SW 1271 (cell line): ENCODE measurements at places on chromosomes 7 and 10.

- no peak for DNase-seq
Observed at GRCh38 chr10:111142092-111142768, 65.4 kb downstream of the ADRA2A start.

DNA sequence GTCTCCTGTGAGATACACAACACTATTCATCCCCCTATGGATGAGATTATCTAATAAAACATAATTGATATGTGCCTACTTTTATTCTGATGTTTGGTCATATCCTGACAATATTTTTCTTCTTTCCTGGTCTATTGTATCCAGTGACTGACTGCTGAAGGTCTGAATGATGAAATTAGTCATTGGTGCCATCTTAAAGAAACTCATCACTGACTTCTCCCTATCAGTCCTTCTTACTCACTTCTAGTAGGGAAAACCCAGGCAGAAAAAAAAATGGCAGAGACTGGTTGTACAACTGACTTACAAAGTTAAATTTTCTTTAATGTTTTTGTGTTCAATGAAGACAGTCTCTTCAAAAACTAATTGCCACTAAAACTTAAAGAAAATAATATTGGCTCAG is 377.4 kb downstream of the HTR7 start:
- DNase-seq, result no peak

DNA sequence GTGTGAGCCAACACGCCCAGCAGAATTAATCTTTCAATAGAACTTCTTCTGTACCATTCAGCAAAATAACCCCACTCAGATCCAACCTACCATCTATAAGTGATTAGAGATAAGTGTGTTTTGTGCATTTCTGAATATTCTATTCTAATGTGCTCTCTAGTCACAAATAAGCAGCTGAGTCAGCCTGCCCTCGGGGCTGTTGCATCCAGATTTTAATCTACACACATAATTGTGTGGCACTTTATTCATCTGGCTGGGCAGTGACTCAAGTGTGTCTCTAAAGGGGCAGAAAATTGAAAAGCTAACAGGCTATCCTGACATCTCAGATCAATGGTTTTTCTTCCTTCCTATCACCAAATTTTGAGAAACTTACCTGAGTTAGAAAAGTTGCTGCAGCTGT is 60.3 kb downstream of the PRR15 start:
- no peak for DNase-seq

DNA sequence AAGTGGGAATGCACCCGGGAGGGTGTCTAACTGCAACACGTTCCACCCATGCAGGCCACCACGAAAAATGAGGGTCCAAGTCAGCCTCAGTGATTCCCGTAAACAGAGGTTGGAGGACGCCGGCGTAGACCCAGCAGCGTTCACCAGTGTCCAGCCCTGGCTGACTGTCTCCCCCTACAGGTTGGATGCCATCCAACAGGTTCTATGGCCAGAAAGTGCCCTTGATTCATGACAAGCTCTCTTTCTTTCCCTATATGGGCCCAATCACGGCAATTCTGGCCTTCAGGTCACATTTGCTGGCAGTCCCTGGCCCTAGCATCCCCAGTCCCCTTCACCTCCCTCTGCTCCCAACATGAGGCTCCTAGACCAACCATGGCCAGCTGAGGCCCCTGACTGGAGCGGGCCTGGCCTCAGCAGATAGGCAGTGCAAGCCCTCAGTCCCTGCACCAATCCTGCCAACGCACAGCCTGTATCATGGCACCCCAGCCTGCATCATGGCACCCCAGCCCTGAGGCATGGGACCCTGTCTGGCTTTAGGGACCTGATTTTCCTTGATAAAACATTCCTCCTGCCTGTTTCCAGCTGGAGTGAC is 227.4 kb downstream of the GRID1 start:
- DNase-seq, result no peak

DNA sequence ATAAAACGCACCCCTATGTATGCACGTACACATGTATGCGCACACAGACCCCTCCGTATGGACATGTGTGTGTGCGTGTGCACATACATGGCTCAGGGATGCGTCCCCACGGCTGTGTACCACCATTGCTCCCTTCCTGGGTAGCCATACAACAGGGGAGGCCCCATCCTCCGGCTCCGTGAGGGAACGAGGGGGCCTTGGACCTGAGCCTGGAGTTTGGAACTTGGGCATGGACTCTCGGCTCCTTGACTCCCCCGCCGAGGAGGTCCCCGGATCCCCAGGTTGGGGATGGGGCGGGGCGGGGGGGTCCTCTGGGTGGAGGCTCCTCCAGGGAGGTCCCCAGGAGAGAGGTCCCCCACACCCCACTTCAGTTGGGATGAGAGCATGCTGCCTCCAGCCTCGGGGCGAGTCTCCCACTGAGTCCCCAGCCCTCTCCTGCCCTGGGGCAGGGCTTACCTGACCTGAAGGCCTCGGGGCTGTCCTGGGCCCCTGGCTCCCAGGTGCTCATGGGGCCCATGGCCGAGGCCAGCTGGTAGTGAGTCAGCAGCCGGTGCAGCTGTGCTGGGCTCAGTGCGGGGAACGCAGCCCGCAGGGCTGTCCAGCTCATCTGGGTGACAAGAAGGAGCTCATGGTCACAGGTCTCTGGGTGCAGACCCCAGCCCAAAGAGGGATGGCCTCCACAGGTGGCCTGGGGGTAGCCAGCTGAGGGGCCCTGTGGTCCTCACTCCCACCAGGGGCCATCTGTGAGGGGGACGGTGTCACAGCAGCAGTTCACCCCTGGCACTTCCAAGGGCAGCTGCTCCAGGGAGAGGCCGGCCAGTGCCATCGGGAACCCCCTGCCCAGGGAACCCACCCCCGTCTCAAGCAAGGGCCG is 29.9 kb downstream of the AP5Z1 start:
- DNase-seq, result no peak

GRCh38 chr10:49679480-49679893 is at the start of gene C10orf53:
Gene C10orf53 (plus strand): TSS chr10:49679651. CDS start chr10:49679698, 47 bp downstream.
- DNase-seq, result no peak
